ENCODE measurements at places on chromosomes 6 and 20.

DNA sequence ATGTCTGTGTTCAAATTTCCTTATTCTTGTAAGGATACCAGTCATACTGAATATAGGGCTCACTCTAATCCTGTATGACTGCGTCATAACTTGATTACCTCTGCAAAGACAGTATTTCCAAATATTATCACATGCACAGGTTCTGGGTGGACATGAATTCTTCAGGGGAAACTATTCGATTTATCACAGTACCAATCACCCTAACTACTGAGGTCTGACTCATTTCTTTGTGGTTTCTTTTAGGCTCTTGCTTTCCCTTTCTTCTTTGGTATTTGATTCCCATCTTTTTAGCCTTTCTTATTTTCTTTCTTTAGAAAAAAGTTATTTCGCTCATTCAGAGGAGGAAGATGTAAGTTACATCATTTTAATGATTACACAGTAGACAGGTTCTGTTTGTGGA, 40.3 kb upstream of the TBX18 start:
- DNase-seq, result no peak

DNA sequence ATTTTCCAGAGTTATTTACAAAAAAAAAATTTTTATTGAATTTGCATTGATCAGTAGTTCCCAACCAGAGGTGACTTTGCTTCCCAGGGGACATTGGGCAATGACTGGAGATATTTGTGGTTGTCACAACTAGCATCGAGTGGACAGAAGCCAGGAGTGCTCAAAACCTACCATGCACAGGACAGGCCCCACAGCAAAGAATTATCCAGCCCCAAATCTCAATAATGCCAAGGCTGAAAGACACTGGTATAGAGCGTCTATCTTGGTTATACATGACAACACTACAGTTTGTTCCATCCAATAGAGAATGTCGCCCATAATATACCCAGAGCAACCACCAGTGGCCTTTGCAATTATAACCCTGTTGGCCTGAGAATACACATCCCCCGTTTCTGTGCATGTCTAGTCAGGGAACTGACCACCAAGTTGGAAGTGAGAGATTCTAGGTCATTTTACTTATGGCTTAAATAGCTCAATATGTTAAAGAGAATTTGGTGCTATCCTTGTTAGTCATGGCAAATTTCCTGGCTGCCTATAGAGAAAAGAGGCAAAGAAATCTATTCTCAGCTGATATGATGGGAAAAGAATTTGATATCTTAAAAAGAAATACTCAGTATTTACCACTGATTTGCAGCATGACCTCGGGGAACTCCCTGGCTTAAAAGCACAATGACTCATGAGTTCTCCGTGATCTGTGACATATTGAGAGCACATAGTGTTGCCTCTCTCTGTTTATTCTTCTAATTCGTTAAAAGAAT, 76.0 kb upstream of the ADTRP start:
- DNase-seq, result no peak

GRCh38 chr6:45415788-45416518, 38.2 kb upstream of the SUPT3H start:
- DNase-seq, result no peak

- no peak for DNase-seq
Measured at GRCh38 chr6:121759370-121759769, 323.9 kb downstream of the GJA1 start.

- DNase-seq, result no peak
Measured at GRCh38 chr6:106249658-106250057, 75.9 kb downstream of the ATG5 start.

DNA sequence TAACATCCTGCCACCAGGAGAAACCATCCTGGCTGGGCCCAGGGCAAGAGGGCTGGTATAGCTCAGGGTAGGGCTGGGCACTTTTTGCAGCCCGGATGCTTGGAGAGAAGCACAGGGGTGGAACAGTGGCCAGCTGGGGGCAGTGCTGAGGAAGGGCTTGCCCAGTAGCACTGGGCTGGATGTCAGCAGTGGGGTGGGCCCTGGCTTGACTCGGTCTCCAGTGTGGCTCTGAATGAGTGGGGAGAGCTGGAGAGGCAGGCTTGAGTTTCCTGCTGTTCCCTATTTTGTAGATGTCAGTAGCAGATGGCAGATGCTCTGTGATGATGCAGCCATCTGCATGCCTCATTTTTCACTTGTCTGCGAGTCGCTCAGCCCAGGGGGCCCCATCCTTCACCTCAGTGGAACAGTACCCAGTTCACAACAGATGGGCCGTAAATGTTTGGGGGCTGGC, 56.3 kb upstream of the TULP1 start:
- DNase-seq, result no peak

DNA sequence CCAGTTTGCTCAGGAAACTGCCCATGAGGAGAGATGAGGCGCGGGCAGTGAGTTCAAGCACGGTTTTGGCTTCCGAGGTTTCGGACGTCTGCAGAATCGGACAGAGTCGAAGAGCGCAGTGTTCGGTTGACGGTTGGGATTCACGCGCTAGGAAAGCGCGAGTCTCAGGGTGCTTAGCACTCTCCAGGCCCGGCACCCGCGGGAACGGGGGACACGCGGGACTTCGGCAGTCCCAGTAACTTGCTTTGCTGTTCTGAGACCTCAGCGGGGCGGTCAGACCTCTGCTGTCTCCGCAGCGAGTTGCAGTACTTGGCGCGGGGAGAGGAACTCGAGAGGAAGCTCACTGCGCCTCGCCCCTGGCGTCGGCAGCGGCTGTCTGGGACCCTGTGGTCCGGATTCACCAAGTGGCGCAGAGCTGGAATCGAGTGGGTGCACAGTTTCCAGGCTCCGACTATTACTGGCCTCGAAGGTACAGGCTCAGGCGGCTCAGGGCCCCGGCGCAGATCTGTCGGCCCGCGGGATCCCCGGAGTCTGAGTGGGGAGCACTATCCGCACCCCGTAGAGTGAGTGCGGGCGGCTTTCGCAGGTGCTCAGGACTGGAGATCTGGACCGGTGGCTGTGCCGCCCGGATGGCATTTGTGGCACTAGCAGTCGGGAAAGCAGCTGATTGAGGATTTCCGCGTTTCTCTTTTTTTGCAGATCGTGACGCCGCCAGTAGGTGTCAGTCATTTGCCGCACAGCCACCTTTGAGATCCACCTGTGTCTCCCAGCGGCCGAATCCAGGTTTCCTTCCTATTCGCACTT, at the start of gene POM121L2:
Gene POM121L2 (minus strand): TSS at position 128 of the 804 bp plus-strand sequence. CDS start 103 bp downstream, at position 25.
- DNase-seq, result peak; percentile 23

DNA sequence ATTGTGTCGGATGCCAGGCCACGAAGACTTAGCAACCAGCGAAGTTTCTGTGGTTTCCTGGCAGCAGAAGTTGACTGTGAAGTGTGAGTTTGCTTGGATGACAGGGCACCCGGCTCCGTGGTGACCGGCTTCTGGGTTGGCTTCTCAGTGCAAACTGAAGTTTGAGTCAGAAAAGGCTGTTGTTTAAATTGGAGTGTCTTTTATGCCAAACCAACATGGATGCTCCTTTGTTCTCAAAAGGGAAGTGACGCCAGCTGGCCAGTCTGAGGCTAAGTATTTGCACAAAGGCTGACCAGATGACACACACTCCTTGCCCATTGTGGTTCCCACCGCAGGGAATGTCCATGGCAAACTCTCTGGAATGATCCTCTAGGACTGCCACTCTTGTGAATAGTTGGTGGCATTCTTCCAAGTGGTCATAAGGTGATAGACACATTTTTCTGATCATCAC, 164.8 kb upstream of the QKI start:
- no peak for DNase-seq

DNA sequence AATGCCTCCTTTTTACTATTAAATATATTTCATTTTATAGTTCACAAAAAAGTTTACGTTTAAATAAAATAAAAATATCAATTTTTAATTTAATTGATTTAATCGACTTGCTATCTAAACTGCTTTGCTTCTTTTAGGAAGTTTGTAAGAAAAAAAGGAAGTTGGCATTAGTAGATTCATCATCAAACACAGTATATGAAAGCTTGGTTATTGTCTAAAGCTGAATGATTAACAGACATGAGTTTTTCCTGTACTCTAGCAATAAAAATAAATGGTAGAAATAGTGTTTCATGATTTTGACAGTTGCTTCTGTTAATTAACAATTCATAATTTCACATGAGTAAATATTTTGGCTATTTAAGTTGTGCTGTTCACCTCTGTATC, 1285.5 kb upstream of the GJE1 start:
- DNase-seq, result no peak

DNA sequence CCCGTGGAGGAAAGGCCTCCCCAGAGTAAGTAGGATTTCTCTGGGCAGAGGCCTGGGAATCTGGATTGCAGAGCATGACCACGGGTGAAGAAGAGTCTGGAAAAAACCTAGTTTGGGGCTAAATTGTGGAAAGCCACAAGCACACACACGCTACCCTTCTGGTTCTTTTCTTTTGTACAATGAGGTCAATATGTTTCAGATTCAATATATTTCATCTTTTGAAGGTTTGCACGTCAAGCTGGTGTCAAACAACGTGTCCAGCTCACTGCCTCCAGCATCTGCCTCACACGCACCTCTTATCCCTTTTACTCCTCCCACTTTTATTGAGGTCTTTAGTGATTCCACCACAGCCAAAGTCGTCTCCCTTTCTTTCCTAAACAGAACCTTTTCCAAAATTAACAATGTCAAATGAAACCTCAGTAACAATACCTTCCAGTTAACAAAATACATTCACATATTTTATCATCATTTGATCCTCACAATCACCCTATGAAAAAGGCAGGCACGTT, 773 bp upstream of the EPB41L2 start:
- no peak for DNase-seq

DNA sequence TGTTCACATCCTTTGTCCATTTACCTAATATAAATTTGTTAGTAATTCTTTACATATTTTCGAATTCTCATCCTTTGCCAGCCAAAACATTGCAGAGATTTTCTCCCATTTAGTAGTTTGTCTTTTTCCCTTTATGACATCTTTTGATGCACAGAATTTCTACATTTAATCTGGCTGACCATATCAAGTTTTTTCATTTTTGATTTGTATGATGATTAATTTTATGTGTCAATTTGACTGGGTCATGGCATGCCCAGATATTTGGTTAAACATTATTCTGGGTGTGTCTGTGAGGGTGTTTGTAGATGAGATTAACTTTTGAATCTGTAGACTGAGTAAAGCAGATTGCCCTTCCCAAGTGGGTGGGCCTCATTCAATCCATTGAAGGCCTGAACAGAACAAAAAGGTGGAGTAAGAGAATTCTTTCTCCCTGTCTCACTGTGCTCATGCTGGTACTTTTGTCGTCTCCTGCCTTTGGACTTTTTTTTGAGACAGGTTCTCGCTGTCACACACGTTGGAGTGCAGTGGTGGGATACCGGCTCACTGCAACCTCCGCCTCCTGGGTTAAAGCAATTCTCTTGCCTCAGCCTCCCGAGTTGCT, 72.1 kb upstream of the EPB41L1 start:
- DNase-seq, result no peak

DNA sequence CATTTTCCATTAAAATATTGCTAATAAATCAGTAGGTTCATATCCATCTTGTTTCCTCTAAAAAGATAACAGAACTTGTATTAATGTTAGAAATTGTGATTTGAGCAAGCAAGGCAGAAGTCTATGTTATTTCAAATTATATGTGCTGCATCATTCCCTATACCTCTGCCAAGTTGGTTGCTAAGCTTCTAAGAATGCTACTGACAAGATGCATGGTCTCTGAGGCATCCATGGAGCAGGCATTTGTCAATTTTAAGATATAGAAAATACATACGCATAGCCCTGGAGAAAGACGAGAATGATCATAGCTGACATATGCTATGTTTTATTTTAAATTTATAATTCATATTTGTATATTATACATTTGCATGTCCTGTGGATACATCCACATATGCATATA, 168.3 kb upstream of the THEMIS start:
- no peak for DNase-seq

DNA sequence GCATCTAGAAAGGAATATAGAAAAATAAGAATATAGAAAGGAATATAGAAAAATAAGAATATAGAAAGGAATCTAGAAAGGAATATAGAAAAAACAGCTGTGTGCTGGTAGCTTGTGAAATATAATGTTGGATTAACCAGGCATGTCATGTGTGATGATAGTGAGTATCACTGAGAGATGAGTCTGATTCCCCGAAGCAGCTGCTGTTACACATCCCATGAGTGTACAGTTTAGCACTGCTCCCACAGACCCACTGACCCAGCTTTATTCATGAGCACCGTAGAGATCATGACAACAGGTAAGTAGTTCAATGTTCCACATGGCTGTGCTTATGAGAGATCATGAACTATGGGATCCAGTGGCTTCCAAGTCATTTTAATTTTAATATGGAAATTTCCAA, 64.8 kb downstream of the SLC22A3 start:
- no peak for DNase-seq

GRCh38 chr20:36628076-36628475, 17.9 kb downstream of the SLA2 start:
- DNase-seq, result peak; percentile 15

DNA sequence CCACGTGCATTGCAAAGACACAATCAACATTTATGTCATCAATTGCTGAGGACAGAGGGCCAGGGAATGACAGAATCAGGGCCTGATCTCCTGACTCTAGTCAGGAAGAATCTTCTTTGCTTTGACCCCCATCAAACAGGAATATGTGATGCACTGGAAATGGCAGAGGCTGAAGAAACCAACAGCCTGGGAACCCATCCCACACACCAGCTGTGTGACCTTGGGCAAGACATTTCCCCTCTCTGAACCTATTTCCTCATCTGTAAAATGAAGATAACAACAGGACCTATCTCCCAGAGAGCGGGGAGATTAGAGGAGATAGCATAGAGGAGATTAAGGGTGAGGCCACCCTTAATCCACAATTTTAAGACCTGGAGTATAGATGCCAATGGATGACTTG, 1.5 kb downstream of the HNF4A start:
- DNase-seq, result no peak

Measured in stimulated activated CD8-positive, alpha-beta memory T cell treated with anti-CD3 and anti-CD28 coated beads, Interleukin-12 subunit alpha, Interleukin-12 subunit beta, amount 100 ng/mL, for 4 hours (primary cell).